ENCODE measurements at places on chromosomes 4 and X. TPM values are rescaled to one million over a fixed set of nuclear protein-coding genes. Genes with fewer than 3 reads are reported as not detected.

EMCN gene
- 3.3 TPM for total RNA-seq

CLNK gene
- total RNA-seq: not detected

AREG gene
- 0.64 TPM for total RNA-seq

PAGE4 gene
- total RNA-seq: not detected

ITGB1BP2 gene
- 2.1 TPM for total RNA-seq

SPATA4 gene
- 0.76 TPM for total RNA-seq

PF4V1 gene
- total RNA-seq: 0.78 TPM

MAMLD1 gene
- total RNA-seq: 13.4 TPM

TMEM47 gene
- 51.6 TPM for total RNA-seq

CYTL1 gene
- 82.4 TPM for total RNA-seq

DTHD1 gene
- not detected for total RNA-seq

SYP gene
- 1.5 TPM for total RNA-seq

DNA sequence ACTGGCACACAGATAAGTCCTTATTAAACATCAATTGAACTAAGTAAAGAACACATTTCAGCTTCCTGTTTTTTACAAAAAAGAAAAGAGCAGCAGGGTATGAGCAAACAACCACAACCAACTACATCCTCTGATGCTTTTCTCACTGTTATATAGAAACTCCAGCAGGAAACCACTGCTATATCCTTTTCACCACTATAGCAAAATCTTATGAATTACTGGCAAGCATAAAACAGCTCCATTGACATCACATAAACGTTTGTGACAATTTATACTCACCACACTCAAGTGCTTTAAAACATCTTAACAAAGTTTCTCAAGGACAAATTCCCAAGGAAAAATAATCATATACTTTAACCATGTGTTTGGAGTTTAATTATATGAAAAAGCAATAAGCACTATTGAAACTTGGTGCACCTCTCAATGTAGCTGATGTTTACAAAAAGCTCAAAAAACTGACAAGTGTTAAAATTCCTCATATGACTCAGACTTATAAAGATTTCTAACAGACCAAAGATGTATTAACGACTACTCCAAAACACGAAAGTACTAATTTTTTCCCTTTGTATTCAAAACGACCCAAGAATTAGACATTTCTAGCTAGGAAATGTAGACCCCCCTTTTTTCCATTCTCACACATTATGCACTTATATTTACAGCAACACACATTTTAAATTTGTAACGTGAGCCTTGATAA, 12.9 kb downstream of the GPRIN3 start:
- DNase-seq: no peak
- H3K27me3 ChIP-seq: peaks cover 26% of the 10 kb centered on the region
- H3K4me3 ChIP-seq: no peak overlapping the region
- no peaks in the 10 kb centered on the region for H3K36me3 ChIP-seq
- peaks cover 3% of the 10 kb centered on the region for H3K4me1 ChIP-seq

- no peak overlapping the region for H3K4me3 ChIP-seq
- no peaks in the 10 kb centered on the region for H3K4me1 ChIP-seq
- H3K27ac ChIP-seq: no peak overlapping the region
- no peak for DNase-seq
Measured at GRCh38 chr4:132240081-132240480, 909.0 kb upstream of the PCDH10 start.

- H3K27me3 ChIP-seq: no peaks in the 10 kb centered on the region
- no peak for DNase-seq
- no peak overlapping the region for H3K27ac ChIP-seq
- peaks cover 11% of the 10 kb centered on the region for H3K36me3 ChIP-seq
- peaks cover 6% of the 10 kb centered on the region for H3K4me1 ChIP-seq
Measured at GRCh38 chr4:26719954-26720552, 136.2 kb downstream of the TBC1D19 start.

- H3K4me3 ChIP-seq: no peak overlapping the region
- no peak overlapping the region for H3K27ac ChIP-seq
- peaks cover 8% of the 10 kb centered on the region for H3K27me3 ChIP-seq
Measured at GRCh38 chr4:24730256-24731001, 64.9 kb upstream of the SOD3 start.

GRCh38 chrX:39677978-39678791, 419.6 kb downstream of the BCOR start:
- no peak overlapping the region for H3K4me3 ChIP-seq
- H3K4me1 ChIP-seq: peaks cover 1% of the 10 kb centered on the region
- DNase-seq: no peak
- H3K36me3 ChIP-seq: no peaks in the 10 kb centered on the region
- H3K27me3 ChIP-seq: no peaks in the 10 kb centered on the region

GRCh38 chr4:86101841-86102240, 258.0 kb downstream of the MAPK10 start:
- H3K36me3 ChIP-seq: no peaks in the 10 kb centered on the region
- peaks cover 8% of the 10 kb centered on the region for H3K4me1 ChIP-seq
- DNase-seq: no peak
- no peak overlapping the region for H3K4me3 ChIP-seq
- H3K27me3 ChIP-seq: no peaks in the 10 kb centered on the region
- no peak overlapping the region for H3K27ac ChIP-seq

GRCh38 chr4:138348055-138348454, 105.9 kb upstream of the SLC7A11 start:
- DNase-seq: no peak
- H3K36me3 ChIP-seq: no peaks in the 10 kb centered on the region
- no peak overlapping the region for H3K4me3 ChIP-seq
- no peaks in the 10 kb centered on the region for H3K27me3 ChIP-seq
- peaks cover 3% of the 10 kb centered on the region for H3K4me1 ChIP-seq
- no peak overlapping the region for H3K27ac ChIP-seq

GRCh38 chr4:53592122-53592521, 836 bp upstream of the LNX1 start:
- H3K4me3 ChIP-seq: peak overlapping the region; percentile 70
- peaks cover 33% of the 10 kb centered on the region for H3K4me1 ChIP-seq
- no peak for DNase-seq
- no peaks in the 10 kb centered on the region for H3K27me3 ChIP-seq

DNA sequence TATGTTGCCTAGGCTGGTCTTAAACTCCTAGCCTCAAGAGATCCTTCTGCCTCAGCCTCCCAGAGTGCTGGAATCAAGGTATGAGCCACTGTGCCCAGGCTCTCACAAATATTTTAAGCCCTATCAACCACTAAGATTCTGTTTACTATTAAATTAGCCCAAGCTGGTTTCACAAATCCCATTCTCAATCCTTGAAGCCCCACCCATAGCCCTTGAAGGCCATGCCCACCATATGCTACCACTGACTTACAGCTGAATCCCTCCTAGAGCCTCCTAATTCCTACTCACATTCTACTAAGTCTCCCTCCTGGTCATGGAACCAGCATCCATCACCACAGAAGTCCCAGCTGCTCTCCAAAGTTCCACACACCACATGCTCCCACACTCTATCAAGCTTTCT, 9.7 kb downstream of the GRIPAP1 start:
- DNase-seq: no peak
- peaks cover 24% of the 10 kb centered on the region for H3K36me3 ChIP-seq
- no peak overlapping the region for H3K4me3 ChIP-seq
- no peaks in the 10 kb centered on the region for H3K27me3 ChIP-seq

DNA sequence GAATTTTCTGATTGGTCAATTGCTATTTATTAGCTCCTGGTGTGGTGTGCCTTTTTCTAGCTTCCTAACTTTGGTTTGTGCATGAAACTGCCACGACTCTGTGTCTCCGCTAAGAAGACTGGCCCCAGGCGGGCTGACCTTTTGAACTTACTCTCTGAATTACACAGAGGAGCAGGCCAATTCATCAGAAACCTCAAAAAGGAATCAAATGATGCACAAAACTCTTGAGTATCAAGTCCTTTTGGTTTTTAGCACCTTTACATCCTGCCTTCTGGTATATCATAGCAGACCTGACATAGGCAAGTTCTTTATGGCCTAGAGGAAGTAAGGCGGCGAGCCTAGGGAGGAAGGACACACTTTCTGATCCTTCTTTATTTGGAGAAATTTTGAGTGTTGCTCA, 17.6 kb downstream of the TKTL1 start:
- no peaks in the 10 kb centered on the region for H3K4me1 ChIP-seq
- peaks cover 2% of the 10 kb centered on the region for H3K27me3 ChIP-seq
- no peak overlapping the region for H3K27ac ChIP-seq
- no peaks in the 10 kb centered on the region for H3K36me3 ChIP-seq

DNA sequence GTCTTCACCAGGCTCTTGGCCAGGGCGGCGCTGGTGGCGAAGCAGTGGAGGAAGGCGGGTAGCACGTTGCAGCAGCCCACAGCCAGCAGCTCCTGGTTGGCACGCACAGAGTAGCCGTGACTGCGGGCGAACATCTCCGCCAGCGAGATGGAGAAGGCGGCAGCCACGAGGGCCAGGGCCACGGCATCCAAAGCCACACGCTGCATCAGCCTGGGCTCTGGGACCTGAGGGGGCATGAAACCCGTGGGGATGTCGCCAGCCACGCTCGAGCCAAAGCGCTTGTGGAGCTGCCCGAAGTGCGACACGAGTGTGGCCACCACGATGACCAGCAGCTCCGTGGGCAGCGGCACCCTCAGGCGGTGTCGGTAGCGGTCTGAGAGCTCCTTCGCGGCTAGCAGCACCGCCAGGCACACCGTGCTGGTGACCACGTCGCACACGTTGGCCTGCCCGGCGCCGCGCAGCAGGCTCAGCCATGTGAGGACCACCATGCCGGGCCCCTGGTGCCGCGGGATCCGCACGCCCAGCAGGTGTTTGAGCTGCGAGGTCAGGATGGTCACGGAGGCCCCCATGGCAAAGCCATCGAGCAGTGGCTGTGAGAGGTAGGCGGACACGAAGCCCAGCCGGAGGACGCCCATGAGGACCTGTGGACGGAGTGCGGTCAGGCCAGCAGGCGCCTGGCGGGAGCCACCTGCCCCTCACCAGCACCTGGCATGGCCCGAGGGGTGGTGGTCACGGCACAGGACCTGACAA, 3.1 kb downstream of the IDUA start:
- H3K4me3 ChIP-seq: no peak overlapping the region
- no peaks in the 10 kb centered on the region for H3K36me3 ChIP-seq
- H3K4me1 ChIP-seq: peaks cover 28% of the 10 kb centered on the region
- H3K27me3 ChIP-seq: no peaks in the 10 kb centered on the region

DNA sequence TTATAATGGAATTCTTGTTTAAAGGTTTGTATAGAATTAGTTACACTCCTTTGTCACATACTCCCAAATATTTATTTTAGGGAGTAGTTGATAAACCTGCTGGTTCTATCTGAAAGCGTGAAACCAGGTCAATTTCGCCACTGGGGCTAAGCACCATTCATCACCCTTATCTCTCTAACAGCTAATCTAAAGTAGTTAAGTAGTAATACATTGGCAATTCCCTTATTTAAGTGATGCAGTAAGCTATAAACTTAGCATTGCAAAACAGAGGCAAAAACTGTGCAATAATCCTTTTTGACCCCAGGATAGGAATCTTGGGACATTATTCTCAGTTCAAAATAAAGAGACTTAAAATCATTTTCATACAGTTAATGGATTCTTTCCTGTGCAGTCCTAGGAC, 33.7 kb upstream of the PTPN13 start:
- H3K27me3 ChIP-seq: no peaks in the 10 kb centered on the region
- no peaks in the 10 kb centered on the region for H3K36me3 ChIP-seq
- peaks cover 26% of the 10 kb centered on the region for H3K4me1 ChIP-seq
- no peak overlapping the region for H3K4me3 ChIP-seq
- H3K27ac ChIP-seq: no peak overlapping the region

DNA sequence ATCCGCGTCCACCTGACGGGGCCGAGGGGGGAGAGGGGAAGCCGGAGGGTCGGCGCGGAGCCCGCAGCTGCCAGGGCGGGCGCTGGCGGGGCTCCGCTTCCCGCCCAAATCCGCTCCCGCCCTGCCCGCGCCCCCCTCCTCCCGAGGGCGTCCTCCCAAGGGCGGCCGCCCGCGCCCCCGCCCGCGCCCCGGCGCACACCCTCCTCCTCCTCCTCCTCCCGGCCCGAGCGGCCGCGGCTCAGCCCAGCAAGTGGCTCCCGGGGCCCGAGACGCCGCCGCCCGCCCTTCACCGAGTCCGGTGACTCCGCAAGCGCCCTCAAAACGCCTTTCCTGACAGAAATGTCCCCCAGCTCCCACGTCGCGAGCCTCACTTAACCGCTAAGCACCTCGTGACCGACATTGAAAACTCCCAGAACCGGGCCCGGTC, 487 bp downstream of the HMGB2 start:
- peak overlapping the region; percentile 100 for H3K27ac ChIP-seq
- no peaks in the 10 kb centered on the region for H3K27me3 ChIP-seq
- H3K4me3 ChIP-seq: peak overlapping the region; percentile 92
- peak; percentile 89 for DNase-seq
- H3K4me1 ChIP-seq: peaks cover 45% of the 10 kb centered on the region

GRCh38 chr4:86670298-86670697, 76.2 kb downstream of the PTPN13 start:
- H3K27ac ChIP-seq: no peak overlapping the region
- H3K4me3 ChIP-seq: no peak overlapping the region
- H3K36me3 ChIP-seq: peaks cover 20% of the 10 kb centered on the region

DNA sequence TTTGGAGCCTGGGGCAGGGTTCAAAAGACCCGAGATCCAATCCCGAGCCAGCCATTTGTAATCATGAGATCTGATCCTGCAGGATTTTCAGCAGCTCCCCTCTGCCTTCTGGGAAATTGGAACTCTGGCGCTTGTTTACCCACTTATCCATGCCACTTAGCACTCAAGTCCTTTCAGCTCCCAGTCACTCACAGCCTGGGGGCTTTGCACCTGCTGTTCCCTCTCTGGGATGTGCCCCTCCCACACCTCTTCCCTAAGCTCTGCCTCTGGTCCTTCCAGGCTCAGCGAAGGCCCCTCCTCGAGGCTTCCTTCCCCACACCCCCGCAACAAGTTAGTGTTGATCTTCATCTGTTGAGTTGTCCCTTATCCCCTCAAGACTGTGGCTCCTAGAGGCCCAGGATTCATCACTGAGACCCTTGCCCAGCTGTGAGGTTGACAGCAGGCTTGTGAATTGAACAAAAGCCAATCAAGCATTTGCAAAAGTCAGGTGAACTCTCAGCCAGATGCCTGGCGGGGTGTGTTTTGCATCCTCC, 99.1 kb upstream of the AFAP1 start:
- peaks cover 34% of the 10 kb centered on the region for H3K27me3 ChIP-seq
- H3K4me3 ChIP-seq: no peak overlapping the region
- no peak overlapping the region for H3K27ac ChIP-seq
- H3K36me3 ChIP-seq: no peaks in the 10 kb centered on the region

DNA sequence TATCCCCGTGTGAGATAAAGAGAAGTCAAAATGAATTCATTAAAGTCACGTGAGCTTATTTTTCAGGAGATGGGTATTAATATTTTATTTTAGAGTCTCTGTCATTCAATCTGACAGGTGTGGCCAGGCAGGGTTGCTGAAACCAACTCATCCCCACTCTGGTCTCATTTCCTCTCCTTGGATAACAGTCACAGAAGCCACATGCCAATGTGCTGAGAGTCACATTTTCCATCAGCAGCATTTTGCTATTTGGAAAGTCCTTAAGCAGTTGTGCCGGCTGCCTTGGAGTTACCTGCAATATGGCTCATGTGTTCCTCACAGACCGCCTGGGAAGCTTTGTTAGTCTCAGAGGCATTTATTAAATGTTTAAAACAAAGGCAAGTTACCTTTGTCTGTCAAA, 302.3 kb downstream of the DCHS2 start:
- H3K36me3 ChIP-seq: no peaks in the 10 kb centered on the region
- H3K27ac ChIP-seq: no peak overlapping the region
- no peaks in the 10 kb centered on the region for H3K4me1 ChIP-seq
- H3K4me3 ChIP-seq: no peak overlapping the region
- no peak for DNase-seq
- H3K27me3 ChIP-seq: no peaks in the 10 kb centered on the region

- H3K4me3 ChIP-seq: peak overlapping the region; percentile 64
- H3K27ac ChIP-seq: no peak overlapping the region
- peaks cover 9% of the 10 kb centered on the region for H3K4me1 ChIP-seq
- DNase-seq: no peak
Measured at GRCh38 chrX:71910986-71911730, 513 bp downstream of the NHSL2 start.

GRCh38 chr4:60945641-60946040, 254.5 kb upstream of the ADGRL3 start:
- no peak overlapping the region for H3K27ac ChIP-seq
- peaks cover 22% of the 10 kb centered on the region for H3K4me1 ChIP-seq
- H3K4me3 ChIP-seq: no peak overlapping the region
